ENCODE measurements at places on chromosomes 6 and 20.

DNA sequence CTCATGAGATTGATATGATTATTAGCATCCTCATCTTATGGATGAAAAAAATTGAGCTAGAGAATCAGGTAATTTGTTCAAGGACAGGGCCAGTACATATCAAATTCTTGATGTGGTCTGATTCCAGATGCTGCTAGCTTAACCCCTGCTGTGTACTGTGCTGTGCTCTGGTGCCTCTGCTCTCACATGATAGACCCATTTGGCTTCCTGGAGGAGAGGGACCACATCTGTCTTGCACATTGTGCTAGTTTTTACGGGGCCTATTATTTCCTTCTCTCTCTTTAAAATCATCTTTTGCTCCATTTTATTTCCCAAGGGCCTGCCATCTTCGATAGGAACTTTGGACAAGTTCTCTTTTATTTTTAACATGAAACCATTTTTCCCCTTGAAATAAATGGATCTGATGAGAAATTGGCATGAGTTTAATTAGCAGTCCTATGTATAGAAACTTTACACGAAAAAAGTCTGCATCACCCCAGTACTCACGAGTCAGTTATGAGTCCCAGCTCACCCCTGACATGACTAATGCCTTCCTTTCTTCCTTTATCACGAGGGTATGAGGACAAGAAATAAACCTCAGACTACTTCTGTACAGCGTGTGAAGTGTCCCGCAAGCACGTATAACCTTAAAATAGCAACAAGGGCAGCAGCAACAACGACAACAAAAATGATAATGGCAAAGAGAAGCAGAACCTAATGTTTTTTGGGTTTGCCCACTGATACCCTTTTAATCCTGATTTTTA lies 26.5 kb downstream of the CD109 start:
- no peak for DNase-seq

- DNase-seq, result peak; percentile 82
Observed at GRCh38 chr6:163570579-163571231, 156.2 kb downstream of the QKI start.

- peak; percentile 89 for DNase-seq
Observed at GRCh38 chr6:162442687-162443086, 284.9 kb downstream of the PRKN start.

DNA sequence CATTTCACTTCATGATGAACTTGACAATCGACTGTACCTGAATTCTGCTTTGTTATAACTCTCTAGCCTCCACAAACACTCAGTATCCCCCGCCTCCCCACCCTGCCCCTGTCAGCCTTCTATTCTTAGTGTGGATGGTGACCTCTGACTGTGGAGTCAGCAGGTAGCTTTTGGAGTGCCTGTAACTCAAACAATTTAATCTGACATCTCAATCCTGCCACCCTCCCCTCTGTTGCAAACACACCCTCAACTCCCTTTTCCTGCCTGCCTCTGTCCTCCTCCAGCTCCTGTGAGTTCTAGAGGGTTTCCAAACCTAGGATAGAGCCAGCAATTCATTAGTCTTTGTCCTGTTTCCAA lies 20.3 kb downstream of the DAAM2 start:
- DNase-seq, result no peak

- DNase-seq, result no peak
Observed at GRCh38 chr20:38607351-38607750, 5.7 kb downstream of the ARHGAP40 start.

- no peak for DNase-seq
Observed at GRCh38 chr6:144327081-144327480, 41.9 kb downstream of the UTRN start.

- DNase-seq, result no peak
Observed at GRCh38 chr6:81384921-81385320, 367.6 kb downstream of the TENT5A start.

- DNase-seq, result peak; percentile 97
Observed at GRCh38 chr6:111417181-111417585, 65.8 kb downstream of the REV3L start.

DNA sequence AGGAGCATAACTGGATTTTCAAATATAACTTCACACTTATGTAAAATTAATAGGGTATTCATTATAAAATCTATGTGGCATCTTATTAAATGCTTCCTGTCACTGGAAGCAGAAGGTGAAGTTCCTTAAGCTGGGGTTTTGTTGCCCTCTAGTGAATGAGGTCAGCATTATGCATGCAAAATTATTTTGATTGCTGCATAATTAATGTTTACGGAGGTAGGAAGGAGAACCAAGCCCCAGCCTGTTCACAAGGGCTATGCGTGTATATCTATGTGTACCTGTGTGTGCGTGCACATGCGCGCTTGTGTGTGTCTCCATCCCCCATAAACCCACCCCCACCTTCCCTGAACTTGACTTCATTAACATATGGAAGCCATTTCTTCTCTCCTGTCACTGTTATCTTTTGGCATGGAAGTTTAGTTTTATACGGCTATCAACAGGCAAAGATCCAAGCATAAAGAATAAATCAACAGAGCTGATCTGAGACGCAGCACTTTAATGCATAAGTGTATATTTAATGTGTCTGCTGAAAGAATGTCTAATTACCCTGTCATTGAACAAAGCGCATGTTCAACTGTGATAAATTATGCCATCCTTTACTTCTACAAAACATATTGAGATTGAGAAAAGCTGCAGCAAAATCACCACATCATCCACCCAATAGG lies 90.2 kb upstream of the CDH4 start:
- no peak for DNase-seq

- no peak for DNase-seq
Observed at GRCh38 chr6:72770959-72771358, 149.1 kb downstream of the KCNQ5 start.

DNA sequence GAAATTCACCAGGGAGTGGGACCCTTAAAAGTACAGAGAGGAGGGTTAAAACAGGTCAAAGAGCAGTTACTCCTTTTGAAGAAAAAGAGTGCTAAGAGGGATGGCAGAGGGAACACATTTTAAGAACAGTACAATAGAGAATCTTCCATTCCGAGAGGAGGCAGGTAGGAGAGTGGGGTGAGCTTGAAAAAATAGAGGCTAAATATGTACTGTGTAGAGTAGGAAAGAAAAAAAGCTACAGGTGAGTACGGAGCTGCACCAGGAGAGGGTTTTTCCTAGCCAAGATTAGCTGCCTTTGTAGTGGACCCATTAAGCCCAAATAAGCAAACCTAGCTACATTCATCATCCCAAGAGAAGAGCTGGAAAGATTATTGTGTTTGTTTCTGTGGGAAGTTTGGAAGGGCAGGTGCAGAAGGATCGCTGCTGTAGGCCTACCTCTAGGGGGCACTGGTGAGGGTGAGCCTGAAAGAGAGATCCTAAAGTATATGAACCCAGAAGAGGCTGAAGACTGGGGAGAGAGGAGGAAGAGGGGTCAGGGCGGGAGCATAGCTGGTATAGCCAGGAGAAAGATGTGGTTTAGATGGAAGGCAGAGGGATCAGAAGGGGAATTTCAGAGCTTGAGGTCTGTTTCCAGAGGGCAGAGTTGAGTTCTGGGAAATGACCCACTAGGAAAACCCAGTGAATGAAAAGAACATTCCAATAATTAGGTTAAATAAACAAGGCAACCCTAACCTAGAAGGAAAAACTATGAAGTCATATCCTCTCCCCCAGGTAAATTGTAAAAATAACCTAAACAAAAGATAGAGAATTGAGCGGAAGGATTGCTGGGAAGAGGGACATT lies 50.2 kb upstream of the HINT3 start:
- DNase-seq, result no peak

GRCh38 chr6:152575621-152576150 lies 61.5 kb downstream of the SYNE1 start:
- no peak for DNase-seq

- DNase-seq, result no peak
Observed at GRCh38 chr6:116328528-116328903, 42.2 kb upstream of the DSE start.

DNA sequence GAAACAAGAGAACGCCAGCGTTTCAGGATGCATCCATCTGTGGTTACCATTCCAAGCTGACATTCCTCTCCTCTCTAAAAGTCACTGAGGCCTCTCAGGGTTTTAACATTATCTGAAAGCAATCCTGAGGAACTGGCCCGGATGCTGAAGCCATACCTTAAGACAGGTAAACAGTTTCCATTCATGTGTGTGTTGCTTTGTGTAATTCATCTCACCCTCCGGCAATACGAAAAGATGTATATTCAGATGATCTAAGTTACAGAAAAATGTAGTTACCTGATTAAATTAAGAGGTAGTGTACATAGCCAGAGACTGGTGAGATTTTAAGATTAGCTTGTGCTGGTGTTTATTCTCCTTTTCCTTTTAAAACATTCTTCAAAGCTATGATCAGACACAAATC lies 68.4 kb upstream of the BACH2 start:
- no peak for DNase-seq

GRCh38 chr6:84218091-84218490 lies 9.4 kb downstream of the CEP162 start:
- DNase-seq, result no peak

GRCh38 chr6:12355354-12355753 lies 65.2 kb downstream of the EDN1 start:
- no peak for DNase-seq

DNA sequence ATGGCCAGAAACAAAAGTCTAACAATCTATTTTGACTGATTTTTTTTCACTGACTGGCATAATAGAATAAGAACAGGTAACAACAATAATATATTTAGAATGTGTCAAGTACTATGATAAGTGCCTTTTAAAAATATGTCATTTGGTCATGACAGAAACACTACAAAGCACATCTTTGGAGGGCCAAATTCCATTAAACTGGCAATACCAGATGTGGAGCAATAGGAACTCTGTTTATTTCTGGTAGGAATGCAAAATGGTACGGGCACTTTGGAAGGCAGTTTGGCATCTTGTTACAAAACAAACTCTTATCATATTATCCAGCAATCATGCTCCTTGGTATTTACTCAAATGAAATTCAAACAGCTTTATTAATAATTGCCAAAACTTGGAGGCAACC lies 39.3 kb downstream of the TENT5A start:
- no peak for DNase-seq

DNA sequence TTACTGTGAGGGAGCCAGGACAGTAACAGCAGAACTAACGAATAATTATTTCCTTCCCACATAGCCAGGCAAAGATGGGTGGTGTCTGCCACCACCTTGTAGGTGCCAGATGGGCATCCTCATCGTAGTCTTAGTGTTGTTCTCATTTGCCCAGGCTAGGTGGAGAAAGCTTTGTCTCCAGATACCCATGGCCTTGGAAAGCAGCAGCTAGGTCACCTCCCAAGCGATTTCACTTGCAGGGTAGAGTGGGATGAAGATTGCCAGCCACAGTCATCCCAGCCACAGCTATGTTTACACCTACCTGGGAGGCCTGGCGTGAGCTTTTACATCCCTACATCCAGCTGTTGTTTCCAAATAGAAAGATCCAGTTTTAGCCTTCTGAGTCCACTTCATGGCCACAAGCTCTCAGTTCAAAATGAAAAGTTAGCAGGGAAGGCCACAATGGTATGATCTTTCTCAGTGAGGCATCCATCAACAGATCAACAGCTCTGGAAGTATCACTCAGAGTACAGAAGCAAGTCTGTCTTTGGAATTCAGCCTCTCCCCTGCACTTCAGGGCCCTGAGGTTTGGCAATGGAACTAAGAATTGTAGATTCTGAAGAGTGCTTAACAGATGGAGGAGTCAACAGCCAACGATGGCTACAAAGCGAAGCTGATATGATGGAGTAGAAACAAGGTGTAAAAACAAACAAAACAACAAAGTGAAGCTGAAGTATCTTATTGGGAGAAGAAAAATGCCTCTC lies 11.0 kb upstream of the SNRPC start:
- no peak for DNase-seq

DNA sequence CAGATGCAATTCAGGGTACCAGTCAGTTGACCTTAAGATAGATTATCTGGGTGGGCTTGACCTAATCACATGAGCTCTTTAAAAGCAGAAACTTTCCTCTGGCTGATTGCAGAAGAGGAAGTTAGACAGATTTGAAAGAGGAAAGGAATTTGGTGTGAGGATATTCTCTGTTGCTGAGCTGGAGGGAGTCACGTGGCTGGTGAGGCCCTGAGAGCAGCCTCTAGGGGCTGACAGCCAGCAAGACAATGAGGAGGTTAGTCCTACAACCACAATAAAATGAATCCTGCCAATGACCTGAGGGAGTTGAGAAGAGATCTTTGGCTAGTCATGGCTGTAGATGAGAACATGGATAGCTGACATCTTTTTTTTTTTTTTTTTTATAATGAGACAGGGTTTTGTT lies 87.0 kb upstream of the B3GAT2 start:
- peak; percentile 41 for DNase-seq

DNA sequence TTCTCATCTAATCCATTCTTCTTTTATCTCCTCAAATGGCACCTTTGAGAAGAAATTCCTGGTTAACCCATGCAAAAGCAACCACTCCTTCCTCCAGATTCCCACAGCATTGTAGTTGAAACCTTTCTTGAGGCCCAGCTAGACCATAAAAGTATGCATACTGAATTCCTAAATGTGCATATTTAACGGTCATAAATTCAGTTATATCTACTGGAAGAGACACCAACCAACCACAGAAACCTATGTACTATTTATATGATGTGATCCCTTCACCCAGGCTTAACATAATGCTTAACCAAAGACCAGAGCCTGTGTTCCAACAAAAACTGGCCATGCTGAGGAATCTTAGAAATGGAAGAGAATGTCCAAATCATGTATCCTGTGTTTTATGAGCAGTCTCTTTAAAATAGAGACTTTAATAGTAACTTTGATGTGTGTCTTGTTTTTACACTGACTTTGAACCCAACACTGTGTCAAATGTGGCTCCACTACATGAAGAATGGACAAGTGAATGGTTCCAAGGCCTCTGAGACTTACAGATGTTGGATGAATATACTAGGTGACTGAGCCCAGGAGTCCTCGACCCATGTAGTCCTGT lies 11.4 kb upstream of the TAF8 start:
- no peak for DNase-seq

DNA sequence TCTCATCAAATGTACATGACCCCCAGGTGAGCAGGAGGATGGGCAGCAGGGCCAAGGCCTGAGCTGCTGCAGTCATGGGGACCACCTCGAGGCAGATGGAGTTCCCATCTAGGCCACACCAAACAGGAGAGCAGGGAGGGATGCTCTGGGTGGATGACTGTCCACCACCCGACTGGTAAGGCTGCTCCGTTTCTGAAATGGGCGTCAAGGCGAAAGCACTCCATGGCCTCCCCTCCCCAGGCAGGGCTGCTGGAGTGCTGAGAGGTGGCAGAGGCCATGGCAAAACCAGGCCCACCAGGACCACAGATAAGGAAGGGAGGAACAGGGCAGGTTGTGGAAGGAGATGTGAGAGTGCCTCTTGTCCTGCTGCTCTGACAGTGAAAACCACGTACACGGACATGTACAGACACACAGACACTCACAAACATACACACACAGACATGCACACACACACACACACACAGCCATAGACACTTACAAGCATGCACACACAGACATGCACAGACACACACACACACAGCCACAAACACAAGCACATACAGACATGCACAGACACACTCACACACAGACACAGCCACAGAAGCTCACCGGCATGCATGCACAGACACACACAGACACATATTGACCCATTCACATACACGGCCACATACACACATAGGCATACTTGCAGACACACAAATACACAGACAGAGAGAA lies 93.2 kb downstream of the PSMG4 start:
- DNase-seq, result no peak

GRCh38 chr6:89291256-89291819 lies 23.8 kb downstream of the GABRR2 start:
- DNase-seq, result no peak
